ENCODE measurements at places on chromosomes 11 and 22.

- ATAC-seq: no peak
These were observed 611.1 kb downstream of the SOX6 start for GRCh38 chr11:15745266-15745665.

DNA sequence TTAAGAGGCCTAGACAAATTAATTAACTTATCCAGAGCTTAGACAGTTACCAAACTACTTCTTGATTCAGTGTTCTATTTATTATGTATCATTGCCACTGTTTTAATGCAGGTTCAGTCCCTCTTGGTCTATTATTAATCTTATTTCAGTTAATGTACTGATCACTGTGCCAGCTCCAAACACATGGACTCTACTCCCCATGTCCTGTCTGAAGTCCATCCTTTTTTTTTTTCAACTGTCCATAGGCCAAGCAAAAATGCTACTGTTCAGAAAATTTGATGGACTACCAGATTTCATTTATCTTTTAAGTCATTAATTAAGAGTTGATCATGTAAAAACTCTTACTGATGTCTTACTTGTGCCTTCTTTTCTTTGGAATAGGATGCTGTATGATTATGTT is 11.9 kb downstream of the POLD3 start:
- ATAC-seq: no peak

DNA sequence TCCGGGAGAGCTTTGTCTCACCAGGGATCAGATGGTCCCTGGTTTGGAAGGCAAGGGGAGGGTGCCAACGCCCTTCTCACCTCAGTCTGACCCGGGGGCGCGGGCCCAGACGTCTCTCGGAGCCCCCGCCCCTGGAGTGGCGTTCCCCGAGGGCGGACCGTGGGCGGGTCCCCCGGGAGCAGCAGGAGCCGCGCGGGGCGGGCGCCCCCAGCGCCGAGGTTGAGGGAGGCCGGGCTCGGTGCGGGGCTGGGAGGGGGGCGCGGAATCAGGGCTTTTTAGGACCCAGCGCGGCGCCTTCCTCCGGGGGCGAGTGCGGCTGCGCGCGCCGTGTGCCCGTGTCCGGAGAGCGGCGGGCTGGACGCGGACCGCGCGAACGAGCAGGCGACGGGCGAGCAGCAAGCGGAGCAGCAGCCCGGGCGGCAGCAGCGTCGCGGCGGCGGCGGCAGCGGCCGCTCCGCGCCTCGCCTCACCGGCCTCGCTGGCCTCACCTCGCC is at the start of gene KCNC1:
Gene KCNC1, plus strand, starts transcription at position 364 of the 494 bp plus-strand sequence. CDS start 1,222 bp downstream, outside the sequence.
- peak; percentile 48 for ATAC-seq

- ATAC-seq: no peak
These were observed 1.9 kb upstream of the FAT3 start for GRCh38 chr11:92222701-92223100.

- peak; percentile 2 for ATAC-seq
These were observed 2.9 kb upstream of the WDR74 start for GRCh38 chr11:62842171-62842741.
